ENCODE measurements at places on chromosomes 2 and 18.

DNA sequence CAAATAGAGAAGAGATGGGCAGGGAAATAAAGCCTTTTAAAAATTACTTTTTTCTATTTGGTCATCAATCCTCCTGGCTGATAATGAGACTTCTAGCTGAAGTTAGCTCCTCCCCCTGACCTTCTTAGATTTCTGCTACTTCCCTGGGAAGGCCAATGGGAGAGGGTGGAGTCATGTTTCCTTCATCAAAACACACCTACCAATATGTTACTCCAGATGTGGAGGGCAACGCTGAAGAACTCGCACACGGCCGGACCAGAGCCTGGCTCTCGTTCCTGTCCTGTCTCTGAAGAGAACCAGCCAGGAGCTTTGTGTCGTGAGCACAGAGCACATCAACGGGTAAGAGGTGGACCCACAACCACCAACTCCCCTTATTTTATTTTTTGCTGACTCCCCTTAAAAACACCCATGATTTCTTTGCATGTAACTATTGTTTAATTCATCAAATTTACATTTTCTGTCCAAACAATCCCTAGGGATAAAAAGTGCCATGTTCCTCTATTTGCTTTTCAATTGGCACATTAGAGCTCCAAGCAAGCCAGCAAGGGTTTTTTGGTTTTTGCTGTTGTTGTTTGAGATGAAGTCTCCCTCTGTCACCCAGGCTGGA lies 94.9 kb downstream of the ADD2 start:
- DNase-seq = no peak

DNA sequence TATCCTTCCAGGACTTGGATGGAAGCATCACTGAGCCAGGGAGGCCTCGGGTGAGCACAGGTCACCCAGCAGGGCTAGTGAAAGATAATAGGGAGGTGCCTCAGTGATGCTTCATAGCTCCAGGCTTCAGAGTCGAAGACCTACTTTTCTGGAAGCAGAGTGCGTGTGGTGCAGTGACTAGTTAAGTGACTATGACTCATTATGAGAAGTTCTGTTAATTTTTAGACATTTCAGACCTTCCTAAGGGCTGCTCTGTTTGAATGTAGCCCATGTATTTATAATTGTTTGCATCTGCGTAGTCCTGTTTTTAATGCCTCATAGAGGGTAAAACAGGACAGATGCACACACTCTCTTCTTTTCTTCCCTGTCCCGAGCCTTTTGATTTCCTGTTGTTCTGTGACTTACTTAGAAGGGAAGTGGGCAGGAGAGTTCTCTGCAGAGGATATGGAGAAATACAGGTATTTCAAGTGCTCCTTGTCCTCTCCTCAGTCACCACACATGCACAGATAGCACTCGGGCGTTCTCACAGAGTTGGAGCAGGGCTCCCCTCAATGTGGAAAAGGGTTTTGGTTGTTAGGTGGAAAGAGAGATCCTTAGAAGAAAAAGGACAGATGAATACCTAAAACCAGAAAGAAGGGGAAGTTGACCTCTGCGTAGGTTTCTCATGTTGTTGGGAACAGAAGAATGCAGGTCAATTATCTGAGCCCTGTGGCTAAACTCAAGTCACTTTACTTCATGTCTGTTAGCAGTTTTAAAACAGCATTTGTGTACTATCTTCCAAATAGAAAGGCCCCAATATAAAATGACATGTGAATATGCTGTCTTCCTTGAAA lies 34.7 kb downstream of the RALB start:
- peak; percentile 74 for DNase-seq

DNA sequence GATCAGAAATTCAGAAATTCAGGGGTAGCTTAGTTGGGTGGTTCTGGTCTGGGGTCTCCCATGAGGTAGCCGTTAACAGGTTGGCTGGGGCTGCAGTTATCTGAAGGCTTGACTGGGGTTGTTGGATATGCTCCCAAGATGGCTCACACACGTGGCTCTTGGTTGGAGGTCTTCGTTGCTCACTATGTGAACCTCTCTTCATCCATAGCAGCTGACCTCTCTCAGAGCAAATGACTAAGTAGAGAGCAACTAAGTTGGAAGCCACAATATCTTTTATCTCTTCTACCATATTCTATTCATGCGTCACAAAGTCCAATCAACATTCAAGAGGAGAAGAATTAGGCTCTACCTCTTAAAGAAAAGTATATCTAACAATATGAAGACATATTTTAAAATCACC lies 38.7 kb upstream of the SERTAD2 start:
- DNase-seq = peak; percentile 94

GRCh38 chr2:217440000-217440399 lies 562.8 kb downstream of the TNS1 start:
- DNase-seq = no peak
